ENCODE measurements at places on chromosomes 11 and 22.

- DNase-seq = no peak
Measured at GRCh38 chr11:64959498-64959897, 12.4 kb downstream of the MAJIN start.

- no peak for DNase-seq
Measured at GRCh38 chr11:58216476-58216875, 4.0 kb downstream of the OR1S1 start.

DNA sequence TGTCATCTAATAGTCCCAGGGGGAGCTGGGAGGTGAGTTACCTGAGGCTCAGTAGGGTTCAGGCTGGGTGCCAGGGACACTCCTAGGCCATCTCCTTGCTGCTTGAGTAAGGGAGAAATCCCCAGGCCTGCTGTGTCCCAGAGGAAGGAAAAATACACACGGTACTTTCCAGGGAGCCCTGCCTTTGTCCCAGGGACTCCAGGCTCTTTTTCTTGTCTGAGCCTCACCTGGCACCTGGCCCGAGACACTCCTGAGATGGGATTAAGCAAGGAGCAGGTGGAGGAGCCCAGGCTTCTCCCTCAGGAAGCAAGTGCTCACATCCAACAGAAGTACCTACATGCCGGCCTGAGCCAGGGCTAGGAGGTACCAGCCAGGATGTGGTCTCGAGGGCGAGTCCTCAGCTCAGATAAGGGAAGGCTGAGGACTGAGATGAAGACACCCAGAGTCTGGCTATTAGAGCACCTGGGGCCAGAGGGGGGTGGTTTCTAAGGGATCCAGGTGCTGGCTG is 899 bp upstream of the KLHDC7B start:
- no peak for DNase-seq

DNA sequence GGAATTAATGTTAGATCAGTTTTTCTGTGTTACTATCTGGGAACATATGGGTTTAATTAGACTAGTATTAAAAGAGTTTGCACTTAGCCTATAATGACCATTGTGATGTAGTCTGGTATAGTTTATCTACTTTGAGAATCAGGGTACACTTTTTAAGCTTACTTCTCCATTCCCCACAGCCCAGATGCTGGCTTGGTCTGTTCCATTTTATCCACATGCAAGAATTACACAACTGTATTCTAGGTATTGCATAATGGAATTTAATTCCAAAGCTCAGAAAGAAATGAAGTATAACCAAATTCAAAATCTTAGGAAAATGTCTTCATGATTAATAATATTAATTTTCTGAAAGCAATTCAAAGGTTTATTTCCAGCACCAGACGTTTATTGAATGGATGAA is 122.2 kb upstream of the PDGFD start:
- DNase-seq = no peak

GRCh38 chr11:38014405-38014804 is 1416.4 kb upstream of the RAG2 start:
- peak; percentile 76 for DNase-seq

GRCh38 chr22:16969508-16970327 is 38.3 kb downstream of the GAB4 start:
- no peak for DNase-seq

Data from fibroblast of skin of scalp (primary cell).